ENCODE measurements at places on chromosomes 5 and 9. TPM values are rescaled to one million over a fixed set of nuclear protein-coding genes. Genes with fewer than 3 reads are reported as not detected.

Gene ARL14EPL
- total RNA-seq: 0.47 TPM

Gene DDX31
- total RNA-seq: 14.3 TPM

Gene MEGF10
- 193 TPM for total RNA-seq

Gene ANKDD1B
- not detected for total RNA-seq

Gene CXCL14
- total RNA-seq: not detected

Gene CYSRT1
- 2.0 TPM for total RNA-seq

Gene MYOT
- 23.8 TPM for total RNA-seq

Gene KCNN2
- total RNA-seq: not detected

Gene ASPN
- 0.19 TPM for total RNA-seq

Gene N4BP3
- 4.8 TPM for total RNA-seq

Gene SV2C
- total RNA-seq: not detected

Gene NMRK1
- 39.0 TPM for total RNA-seq

Gene OMD
- total RNA-seq: not detected

Gene DUSP1
- 78.1 TPM for total RNA-seq

Gene PRDM12
- not detected for total RNA-seq

Gene CATSPER3
- total RNA-seq: not detected

Gene PCDHGB3
- 1.8 TPM for total RNA-seq

Gene P4HA2
- total RNA-seq: 381 TPM

Gene CDKN2A
- total RNA-seq: 169 TPM

Gene EIF4E1B
- total RNA-seq: not detected

Gene TMEM174
- total RNA-seq: not detected

Gene HTR1A
- total RNA-seq: not detected

Gene CCDC69
- total RNA-seq: 3.2 TPM
